ENCODE measurements at places on chromosomes 12 and 14.
A peak's percentile ranks its signal among the peaks of the same experiment; 100 is the strongest.

DNA sequence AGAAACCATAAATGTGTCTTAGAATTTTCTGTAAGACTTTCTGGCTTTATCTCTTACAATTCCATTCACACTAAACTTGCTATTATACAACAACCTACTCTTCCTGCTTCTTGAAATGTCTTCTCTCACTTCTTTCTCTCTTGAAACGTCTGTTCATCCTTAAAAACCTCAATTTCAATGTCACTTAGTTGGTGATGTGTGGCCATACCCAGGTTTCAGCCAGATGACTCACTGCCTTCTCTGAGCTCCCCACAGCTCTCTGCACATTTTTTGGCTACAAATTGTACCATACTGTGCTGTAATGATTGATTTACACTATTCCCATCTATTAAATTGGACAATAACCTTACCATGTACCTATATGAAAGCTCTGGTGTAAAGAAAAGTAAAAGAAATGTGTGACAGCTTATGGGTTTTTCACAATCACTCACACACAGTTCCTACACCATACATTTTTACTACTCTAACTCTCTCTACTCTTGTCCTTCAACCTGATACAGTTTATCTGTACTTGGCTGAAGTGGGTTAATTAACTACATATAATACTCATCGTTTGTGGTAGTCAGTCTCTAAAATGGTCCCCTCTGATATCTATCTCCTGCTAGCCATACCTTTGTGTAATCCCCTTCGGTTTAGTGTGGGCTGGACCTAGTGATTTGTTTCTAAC, 222.1 kb downstream of the NELL2 start:
- no peak for DNase-seq

GRCh38 chr14:94599656-94600004, 12.6 kb upstream of the SERPINA3 start:
- no peak for DNase-seq

- DNase-seq = no peak
Observed at GRCh38 chr12:56866493-56866892, 67.7 kb downstream of the SDR9C7 start.

GRCh38 chr14:78633752-78634151, 463.6 kb downstream of the NRXN3 start:
- peak; percentile 67 for DNase-seq

DNA sequence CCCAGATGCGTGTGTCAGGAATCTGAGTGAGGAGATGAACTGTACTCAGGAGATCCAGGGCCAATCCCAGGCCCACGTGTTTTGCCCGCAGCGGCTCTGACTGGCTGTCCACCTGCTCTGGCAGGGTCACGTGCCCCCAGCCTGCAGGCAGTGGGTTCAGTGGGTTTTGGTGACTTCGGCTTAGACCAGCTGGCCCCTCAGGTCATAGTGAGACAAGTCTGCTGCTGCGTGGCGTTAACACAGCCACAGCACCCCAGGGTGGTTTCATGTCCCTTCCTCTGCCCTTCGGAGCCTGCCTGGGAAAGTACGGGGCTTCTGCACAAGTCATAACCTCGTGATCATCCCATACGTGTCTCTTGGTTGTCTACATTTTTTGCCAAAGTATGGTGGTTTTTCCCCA, 2.6 kb downstream of the FBRSL1 start:
- DNase-seq = no peak

DNA sequence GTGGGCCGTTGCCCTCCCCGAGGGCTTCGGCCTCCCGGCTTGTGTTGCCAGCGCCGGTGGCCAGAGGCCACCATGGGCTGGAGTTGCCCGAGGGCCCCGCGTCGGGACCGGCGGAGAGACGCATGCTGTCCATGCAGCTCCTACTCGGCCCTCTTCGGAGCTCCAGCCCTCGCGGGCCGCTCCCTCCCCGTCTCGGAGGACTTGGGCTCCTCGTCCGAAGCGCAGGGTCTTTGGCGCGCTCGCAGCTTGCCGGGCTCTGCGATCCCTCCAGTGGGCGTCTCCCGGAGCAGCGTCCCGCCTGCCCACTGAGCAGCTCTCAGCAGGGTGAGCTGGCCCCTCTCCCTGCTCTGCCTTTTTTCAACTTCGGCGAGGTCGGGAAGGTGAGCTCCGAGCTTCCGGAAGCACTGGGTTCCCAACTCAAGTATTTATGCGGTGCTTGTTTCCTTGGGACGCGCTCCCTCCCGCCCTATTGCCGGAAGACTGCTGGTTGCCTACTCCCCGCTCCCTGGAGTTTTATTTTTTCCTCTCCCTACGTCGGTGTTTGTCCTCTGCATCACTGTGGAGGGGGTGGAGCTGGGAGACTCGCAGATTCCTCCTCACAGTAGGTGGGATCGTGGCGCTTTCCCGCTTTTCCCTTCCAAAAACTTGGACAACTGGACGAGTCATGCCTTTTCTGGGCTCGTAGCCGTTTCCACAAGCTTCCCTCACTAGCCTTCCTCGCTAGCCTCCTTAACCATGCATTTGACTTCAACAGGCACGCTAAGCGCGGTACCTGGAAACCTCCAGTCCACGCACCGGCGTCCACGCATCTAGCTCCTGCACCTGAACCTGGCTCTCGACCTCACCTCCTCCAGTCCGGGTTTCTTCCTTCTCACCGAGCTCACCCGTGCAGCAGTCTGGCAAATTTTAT, at the start of gene AVPR1A:
Gene AVPR1A (minus strand): TSS at position 489 of the 910 bp plus-strand sequence. CDS start 365 bp downstream, at position 124.
- DNase-seq = no peak

GRCh38 chr12:126390969-126391566, 1325.8 kb downstream of the AACS start:
- DNase-seq = no peak

- no peak for DNase-seq
Observed at GRCh38 chr12:48361664-48362339, 11.1 kb upstream of the ZNF641 start.

DNA sequence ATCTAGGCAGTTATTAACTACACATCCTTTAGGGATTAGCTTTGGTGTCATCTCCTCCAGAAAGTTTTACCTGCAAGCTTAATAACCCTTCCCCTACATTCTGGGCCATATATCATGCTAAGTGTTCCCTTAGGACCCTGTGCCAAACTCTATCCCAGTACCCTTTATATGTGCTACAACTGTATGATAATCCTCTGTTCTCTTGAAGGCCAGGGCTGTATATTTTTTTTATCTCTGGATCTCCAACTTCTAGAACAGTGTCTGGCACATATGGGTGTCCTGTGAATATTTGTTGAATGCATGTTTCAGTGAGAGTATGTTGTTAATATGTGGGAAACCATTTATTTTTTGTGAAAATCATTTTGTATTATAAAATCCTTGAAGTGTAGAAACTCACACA, 106.7 kb downstream of the PPM1A start:
- DNase-seq = no peak

GRCh38 chr14:83712418-83713129, 1817.4 kb upstream of the FLRT2 start:
- no peak for DNase-seq

DNA sequence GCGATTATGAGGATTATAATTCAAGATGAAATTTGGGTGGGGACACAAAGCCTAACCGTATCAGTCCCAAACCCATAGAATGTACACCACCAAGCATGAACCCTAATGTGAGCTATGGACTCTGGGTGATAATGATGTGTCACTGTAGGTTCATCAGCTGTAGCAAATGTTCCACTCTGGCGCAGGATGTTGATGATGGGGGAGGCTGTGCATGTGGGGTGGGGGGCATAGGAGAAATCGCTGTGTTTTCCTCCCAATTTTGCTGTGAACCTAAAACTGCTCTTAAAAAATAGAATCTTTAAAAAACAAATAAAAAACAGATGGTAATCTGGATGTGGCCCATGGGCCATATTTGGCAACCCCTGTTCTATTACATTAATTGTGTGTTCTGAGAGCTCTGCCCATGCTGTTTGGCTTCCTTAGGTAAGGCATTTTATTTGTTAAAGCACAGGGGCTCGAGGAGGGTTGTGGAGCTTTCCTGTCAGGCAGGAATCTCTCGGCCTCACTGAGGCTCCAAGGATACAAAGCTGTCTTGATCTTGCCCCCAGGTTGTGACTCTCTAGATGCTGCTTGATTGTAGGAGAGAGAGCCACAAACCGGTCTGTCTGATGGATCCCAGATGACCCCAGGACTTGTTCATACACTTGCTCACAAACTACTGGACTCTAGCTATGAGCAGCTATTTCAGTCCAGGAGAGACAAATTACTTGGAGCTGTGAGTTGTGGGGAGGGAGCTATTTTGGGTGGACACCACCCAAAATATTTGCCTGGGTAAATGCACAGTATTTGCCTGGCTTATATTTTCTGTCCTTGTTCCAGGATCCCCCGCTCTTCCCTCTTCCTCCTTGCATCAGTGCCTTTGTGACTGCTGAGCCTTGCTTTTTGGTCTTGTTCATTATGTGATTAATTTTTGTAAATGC, 340.2 kb downstream of the MED13L start:
- no peak for DNase-seq

DNA sequence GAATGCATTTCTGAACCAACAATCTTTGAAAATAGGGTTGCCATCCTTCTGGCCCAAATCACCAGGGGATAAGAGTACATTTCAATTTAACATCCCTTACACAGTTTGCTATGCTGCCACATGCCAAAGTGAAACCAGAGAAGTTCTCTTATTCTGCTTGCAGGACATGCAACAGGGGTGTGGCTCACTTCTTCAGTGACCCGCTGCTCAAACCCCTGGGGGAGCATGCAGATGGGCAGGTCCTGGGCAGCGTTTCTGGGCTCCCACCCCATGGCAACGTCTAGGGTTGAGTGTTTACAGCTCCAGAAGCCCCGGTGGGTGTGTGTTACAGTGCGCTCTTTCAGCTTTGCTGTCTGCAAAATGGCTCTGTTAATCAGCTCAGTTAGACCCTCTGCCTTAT, 1306.3 kb upstream of the TMEM132C start:
- no peak for DNase-seq

GRCh38 chr12:7959701-7960121, 23.7 kb upstream of the SLC2A3 start:
- no peak for DNase-seq

Measured in NCI-H187 (cell line).